ENCODE measurements at places on chromosomes 7 and 10. TPM values are rescaled to one million over a fixed set of nuclear protein-coding genes. Genes with fewer than 3 reads are reported as not detected.
A peak's percentile ranks its signal among the peaks of the same experiment; 100 is the strongest.

GRCh38 chr7:44995555-44996493, 4.2 kb upstream of the CCM2 start:
- DNase-seq, result no peak

GRCh38 chr10:6748981-6749635, 169.0 kb upstream of the PRKCQ start:
- peak; percentile 13 for DNase-seq

DNA sequence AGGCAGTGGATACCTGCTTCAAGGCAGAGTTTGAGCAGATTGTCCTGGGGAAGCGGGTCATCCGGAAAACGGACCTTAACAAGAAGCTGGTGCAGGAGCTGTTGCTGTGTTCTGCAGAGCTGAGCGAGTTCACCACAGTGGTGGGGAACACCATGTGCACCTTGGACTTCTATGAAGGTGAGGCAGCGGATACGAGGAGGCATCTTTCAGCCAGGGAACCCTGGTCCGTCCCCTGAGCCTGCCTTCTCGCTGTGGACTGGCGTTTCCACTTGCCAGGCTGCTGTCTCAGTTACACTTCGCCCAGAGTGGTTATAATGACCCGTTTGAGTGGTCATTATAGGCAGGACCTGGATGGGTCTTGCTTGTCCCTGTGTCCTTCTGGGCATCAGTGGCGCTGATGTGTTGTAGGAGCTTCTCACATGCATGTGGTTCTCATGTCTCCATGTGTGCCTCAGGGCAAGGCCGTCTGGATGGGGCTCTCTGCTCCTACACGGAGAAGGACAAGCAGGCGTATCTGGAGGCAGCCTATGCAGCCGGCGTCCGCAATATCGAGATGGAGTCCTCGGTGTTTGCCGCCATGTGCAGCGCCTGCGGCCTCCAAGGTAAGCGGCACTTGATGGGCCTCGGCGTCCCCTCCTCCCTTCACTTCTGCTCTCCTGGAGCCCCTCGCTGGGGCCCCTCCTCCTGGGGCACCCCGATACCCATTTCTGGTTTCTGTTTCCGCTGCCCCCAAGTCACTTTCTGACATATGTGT, 18.0 kb downstream of the UPP1 start:
- no peak for DNase-seq

GRCh38 chr10:131821378-131822012, 79.3 kb upstream of the PPP2R2D start:
- DNase-seq, result no peak

DNA sequence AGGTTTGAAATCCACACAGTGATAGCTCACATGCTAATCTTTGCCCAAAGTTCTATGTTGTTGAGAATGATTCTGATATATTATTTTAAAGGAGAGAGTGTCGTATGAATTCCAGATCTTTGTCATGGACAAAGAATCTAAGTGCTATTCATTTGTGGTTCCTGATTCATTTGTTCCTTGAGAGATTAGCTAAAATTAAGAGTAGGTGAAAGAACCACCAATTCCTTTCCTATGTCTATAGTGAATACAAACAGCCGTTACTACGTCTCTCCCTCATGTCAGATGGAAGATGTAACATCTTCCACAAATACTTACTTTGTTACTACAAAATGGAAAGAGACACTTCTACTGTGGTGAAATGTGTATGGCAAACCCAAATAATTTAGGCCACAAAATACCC, 3.3 kb upstream of the PLXDC2 start:
- DNase-seq, result no peak

The CALML3 gene
- total RNA-seq, result not detected

The HABP2 gene
- total RNA-seq, result not detected

The MARVELD1 gene
- total RNA-seq, result 47.5 TPM

The GATA3 gene
- total RNA-seq, result not detected

The IFT22 gene
- 15.6 TPM for total RNA-seq

The POU6F2 gene
- total RNA-seq, result not detected

All from MG63 (cell line).